ENCODE measurements at places on chromosomes 2 and 18.

GRCh38 chr2:102826904-102827303 lies 65.1 kb downstream of the TMEM182 start:
- DNase-seq = no peak

GRCh38 chr2:101018934-101019333 lies 16.8 kb downstream of the RPL31 start:
- DNase-seq = no peak

DNA sequence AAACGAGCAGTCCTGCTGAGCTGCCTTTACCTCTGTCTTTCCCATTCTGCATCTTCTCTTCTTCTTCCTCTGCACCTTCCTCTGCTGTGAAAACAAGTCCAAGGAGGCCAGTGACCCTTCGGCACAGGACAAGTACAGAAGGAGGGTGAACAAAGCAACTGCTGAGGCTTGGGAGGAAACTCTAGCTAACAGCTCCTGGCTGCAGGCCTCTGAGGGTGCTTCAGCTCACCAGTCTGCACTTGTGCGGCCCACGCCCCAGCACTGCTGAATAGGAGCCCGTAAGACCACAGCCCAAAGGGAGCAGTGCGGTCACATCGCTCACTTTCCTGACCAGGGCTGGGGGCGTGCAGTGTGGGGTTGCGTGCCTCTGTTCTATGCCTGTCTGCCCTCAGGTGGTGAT lies 42.1 kb upstream of the DNMT3A start:
- no peak for DNase-seq

DNA sequence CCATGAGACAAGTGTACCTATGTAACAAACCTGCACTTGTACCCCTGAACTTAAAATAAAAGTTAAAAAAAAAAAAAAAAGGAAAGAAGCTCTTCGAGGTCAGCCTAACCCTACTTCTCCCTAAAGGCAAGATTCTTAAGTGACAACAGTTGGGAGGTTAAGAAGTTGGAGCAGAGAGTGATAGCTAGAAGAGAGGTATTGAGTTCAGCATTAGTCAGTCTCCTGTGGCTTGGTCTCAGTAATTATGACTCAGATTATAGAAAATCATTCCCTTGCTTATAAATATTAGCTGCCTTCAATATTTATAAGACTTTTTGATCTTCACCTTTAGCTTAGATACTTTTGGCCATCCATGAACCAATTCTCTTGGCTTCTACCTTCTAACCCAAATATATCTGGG lies 926.8 kb upstream of the SLC39A10 start:
- DNase-seq = no peak

- no peak for DNase-seq
Measured at GRCh38 chr2:73899801-73900336, 7.1 kb downstream of the ACTG2 start.

DNA sequence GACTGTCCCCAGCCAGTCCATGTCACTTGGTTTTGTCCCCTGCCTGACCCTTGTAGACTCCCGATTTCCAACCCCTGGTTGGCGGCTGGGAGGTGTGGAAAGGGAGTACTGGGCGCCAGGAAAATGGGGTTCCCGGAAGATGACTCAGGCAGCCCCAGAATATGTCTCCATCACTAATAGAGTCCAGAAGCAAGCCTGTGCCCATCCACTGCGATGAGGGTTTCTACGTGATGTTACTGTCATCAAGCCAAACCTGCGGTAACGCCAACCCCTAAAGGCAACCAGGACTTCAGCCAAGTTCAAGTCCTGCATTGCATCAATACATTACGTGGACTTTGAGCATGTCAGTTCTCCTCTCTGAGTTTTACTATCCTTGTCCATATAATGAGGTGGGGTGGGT lies 62.0 kb upstream of the TAF1B start:
- DNase-seq = no peak

DNA sequence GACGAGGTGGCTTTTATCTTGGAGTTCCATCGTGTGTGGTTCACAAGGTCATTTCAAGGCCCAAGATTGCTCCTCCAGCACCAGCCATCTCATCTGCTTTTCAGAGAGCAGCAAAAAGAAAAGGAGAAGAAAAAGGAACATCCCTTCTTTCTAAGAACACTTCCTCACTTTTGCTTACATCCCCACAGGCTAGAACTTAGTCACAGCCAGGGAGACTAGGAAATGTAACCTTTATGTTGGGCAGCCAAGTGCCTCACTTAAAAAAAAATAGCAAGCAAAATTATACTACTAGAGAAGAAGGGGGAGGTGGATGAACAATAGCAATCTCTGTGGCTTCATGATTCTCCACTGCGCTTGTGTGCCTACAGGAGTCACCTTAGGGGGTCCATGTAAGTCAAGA lies 141.8 kb downstream of the SMAD2 start:
- no peak for DNase-seq

- DNase-seq = no peak
Measured at GRCh38 chr2:12731701-12732280, 15.1 kb downstream of the TRIB2 start.

GRCh38 chr2:223633656-223634055 lies 31.5 kb upstream of the SCG2 start:
- no peak for DNase-seq

GRCh38 chr2:64036034-64036705 lies 16.9 kb upstream of the VPS54 start:
- no peak for DNase-seq

GRCh38 chr18:47830772-47831171 lies 99.7 kb downstream of the SMAD2 start:
- no peak for DNase-seq

GRCh38 chr2:4976407-4976806 lies 715.8 kb upstream of the SOX11 start:
- no peak for DNase-seq

DNA sequence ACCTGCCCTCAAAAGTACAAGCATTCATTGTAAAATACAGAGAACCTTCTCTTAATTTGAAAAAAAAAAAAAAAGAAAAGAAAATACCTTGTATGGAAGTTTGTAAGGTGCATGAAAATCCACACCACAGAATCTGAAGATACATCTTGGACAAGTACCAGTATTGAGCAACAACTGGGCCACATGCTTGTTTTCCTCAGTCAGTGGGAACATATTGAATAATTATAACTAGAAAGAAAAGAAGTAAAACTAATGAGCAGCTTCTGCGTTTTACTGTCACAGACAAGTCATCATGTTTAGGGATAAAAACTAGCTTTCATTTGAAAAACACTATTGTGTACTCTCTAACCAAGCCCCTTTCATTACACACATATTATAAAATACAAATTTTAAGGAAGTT lies 5.8 kb upstream of the PEX13 start:
- no peak for DNase-seq

DNA sequence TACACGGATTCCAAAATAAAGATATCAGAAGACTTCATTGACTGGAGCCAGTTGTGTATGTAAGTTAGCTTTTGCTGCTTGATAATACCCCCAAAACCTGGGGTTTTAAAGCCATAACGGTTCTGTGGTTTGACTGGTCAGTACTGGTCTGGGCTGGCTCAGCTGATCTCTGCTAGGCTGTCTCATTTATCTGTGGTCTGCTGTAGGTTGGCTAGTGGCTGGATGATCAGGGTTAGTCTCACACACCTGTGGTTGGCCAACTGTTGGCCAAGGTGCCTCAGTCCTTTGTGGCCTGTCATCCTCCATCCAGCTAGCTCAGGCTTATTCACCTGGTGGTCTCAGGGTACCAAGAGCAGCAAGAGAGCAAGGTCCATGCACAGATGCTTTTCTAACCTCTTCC lies 183.2 kb downstream of the KLHL29 start:
- no peak for DNase-seq

GRCh38 chr2:96485751-96486651 lies 19.2 kb downstream of the NEURL3 start:
- peak; percentile 89 for DNase-seq

DNA sequence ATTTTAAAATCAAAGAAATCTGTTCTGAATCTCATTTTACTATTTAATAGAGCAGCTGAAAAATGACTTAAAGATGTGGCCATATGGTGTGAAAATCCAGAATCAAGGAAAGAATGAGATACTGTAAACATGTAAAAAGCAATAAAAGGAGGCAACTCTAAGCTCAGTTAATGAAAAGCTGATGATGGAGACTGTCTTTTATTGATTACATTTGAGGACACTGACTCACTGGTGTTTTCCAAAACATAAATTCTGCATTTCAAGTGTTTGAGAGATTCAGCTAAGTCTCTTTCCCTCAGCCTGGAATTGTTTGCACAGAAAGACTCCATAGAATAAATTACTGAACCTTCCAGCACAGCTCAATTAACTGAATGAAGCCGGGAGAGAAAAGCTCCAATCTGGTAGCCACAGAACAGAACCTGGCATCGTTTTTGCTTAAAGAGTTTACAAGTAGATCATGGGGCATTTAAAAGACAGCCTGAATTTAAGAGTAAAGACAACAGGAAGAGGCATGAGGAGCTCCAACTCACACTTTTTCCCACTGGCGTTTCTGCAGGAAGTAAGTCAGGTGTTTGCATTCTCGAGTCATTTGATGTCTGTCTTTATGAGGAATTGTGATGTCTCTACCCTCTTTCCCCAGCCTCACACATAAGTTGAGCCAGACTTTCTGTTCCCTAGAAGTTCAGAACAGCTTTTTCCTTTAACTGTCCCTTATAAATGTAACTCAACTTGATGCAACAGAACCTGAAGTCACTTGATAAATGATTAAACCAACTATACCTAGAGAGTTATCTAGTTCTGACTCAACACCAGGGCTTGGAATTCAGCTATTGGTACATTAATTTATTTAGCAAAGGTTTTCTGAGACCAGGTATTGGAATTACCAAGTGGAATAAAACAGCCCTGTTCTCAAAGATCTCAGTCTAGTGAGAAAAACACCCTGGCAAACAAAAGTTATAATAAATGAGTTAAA lies 53.3 kb downstream of the FTCDNL1 start:
- no peak for DNase-seq

GRCh38 chr18:43061816-43062215 lies 53.7 kb downstream of the RIT2 start:
- no peak for DNase-seq

- no peak for DNase-seq
Measured at GRCh38 chr2:112685271-112685884, 35.4 kb upstream of the NT5DC4 start.

DNA sequence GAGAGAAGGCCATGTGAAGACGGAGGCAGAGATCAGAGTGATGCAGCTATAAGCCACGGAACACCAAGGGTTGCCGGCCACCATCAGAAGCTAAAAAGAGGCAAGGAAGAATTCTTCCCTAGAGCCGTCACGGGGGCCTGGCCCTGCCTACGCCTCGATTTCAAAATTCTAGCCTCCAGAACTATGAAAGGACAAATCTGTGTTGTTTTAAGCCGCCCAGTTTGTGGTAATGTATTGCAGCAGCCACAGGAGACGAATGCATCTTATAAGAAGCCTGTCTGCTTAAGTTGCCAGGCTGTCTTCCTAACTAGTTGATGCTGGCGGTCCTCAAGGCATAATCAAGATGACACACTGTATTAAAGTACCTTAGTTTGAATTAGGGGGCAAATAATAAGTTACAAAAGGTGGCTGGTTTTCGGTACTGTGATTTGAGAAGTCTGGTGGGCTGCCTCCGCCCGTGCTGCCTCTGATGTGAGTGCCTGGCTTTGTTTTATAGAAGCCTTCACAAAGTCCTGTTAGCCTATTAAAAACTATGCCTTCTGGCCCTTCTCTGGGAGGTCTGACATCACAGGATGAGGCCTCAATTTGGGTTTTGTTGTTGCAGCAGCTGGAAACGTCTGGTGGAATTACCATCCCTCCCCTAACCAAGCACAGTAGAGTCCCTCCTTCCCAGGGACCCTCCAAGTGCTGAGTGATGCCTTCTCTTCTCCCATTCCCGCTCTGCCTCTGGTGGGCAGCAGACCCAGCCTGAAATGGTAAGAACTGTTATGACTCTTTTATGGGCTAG lies 53.6 kb downstream of the SRD5A2 start:
- no peak for DNase-seq

DNA sequence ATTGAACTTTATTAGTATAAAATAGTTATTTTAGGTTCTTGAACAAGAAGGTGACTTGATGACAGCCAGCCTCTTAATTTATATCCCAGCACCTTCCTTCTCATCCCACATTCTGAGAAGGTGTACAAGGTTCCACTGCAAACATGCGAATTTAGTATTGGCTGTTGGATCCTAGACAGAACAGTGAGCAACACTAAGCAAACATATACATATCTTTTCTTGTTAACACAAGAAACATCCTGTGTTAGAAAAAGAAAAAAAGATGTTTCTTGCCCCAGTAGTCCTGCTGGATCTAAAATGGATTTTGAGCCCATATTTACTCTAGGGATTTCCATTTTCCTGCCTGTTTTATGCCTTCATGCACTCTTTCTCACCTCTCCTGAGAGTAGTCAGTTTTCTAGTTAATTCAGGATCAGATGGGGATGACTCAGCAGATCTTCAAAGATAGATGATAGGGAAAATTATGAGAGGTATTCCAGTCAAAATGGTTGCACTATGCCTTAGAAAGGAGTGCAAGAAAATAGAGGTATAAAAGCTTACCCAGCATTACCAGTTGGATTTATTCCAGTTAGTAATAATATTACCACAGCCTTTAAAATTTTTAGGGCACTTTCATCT lies 336.5 kb downstream of the MEIS1 start:
- DNase-seq = no peak

DNA sequence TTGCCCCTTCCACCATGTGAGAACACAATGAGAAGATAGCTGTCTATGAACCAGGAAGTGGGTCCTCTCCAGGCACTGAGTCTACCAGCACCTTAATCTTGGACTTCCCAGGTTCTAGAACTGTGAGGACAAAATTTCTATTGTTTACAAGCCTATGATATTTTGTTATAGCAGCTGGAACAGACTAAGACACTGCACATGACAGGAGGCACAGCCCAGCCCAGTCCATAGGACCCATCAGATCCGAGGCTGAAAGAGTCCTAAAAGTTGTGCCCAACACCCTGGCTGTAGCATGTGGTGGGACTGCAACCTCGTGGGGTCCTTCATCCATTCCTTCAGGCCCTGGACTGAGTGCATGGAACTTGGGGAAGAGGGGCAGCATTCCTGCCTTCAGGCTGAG lies 48.4 kb upstream of the YWHAQ start:
- DNase-seq = no peak

GRCh38 chr18:63152791-63153190 lies 166.8 kb downstream of the BCL2 start:
- no peak for DNase-seq

GRCh38 chr2:113679457-113679856 lies 52.4 kb downstream of the RABL2A start:
- DNase-seq = no peak

GRCh38 chr2:213766465-213766901 lies 482.2 kb downstream of the SPAG16 start:
- peak; percentile 39 for DNase-seq

GRCh38 chr18:77187189-77187588 lies 54.6 kb upstream of the MBP start:
- DNase-seq = no peak

DNA sequence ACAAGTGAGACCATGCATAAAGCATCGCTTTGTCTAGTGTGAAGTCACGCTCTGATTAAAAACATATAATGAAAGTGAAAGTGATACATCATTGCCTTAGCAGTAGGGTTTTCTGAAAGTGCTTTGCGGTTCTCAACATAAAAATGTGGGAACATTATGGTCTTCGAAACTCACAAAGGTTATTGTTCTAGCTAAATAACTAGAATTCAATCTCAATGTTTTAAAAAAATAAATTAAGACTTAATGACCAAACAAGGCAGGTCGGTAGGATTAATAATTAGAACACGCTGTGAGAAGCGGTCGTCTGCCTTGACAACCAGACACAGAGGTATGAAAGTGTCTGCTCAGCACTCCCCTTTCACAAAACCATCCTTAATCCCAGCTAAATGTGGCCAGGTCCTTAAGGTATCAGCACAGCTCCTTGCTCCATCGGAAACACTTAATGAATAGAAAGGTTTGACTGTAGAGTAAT lies 42.2 kb downstream of the KLHL14 start:
- peak; percentile 15 for DNase-seq
